Prostate gland (tissue), 2 donors: ENCODE measurements at places on chromosomes 16 and 17. TPM values are rescaled to one million over a fixed set of nuclear protein-coding genes. Genes with fewer than 3 reads are reported as not detected.

Gene CCDC144A
- 0.68 TPM for total RNA-seq

Gene CCL7
- not detected for total RNA-seq

Gene DHX58
- 26.7 TPM for total RNA-seq

Gene SEPTIN12
- total RNA-seq, result not detected

Gene HOXB4
- 0.41 TPM for total RNA-seq

Gene CA5A
- not detected for total RNA-seq

Gene SPATA33
- total RNA-seq, result 5.6 TPM

Gene NIP7
- total RNA-seq, result 11.2 TPM

Gene CLEC18A
- total RNA-seq, result 1.5 TPM

Gene SMIM22
- 29.0 TPM for total RNA-seq

Gene SLC13A2
- 0.09 TPM for total RNA-seq
